CD4-positive, alpha-beta T cell treated with Interleukin-4 for 1 hour (primary cell): ENCODE measurements at places on chromosomes 6 and 20.

DNA sequence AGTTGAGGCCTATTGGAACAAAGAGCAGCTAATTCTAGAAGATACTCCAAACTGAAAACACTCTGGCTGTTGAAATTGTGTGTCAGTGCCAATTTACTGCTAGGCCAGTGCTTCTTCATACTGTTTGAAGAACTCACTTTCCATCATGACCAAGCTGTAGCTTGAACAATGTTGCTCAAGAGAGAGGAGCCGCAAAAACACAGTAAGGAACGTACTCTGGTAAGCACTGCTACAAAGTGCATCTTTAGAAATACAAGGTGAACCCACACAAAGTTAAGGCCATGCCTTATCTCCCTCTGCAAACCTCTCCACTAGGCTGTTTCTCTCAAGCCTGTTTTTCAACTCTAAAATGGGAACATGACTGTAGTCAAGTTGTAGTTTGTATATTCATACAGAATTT, 74.5 kb upstream of the TULP1 start:
- DNase-seq: no peak

DNA sequence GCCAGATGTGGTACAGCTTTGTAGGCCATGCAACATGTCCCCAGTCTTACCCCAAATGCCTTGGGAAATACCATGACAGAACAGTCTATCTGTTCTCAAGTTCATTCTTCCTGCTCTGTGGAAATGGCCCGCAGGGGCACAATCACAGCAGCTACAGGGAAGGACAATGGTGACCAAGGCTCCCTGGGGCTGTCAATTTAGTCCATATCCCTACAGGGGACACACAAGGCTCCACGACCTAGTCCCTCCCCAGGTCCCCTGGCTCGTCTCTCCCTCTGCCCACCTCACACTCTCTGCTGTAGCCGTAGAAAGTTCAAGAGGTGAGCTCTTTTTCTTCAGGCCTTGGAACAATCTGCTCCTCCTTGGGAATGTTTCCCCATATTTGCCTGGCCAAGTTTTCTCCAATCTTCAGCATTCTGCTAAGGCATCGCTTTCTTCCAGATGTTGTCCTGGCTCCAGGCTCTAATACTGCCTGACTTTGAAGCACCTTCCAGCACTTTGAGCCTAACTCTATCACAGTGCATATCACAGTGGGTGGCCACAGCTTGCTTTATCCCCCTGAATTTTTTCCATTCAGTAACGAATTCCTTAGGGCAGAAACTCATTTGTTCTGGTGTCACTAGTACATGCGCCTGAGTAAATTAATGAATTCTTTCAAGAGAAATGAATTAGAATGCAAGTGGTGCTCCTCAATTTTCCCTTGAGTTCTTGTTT, 92.6 kb downstream of the MAP3K7 start:
- no peak for DNase-seq

- DNase-seq: no peak
Observed at GRCh38 chr6:85015396-85015990, 251.1 kb upstream of the TBX18 start.

DNA sequence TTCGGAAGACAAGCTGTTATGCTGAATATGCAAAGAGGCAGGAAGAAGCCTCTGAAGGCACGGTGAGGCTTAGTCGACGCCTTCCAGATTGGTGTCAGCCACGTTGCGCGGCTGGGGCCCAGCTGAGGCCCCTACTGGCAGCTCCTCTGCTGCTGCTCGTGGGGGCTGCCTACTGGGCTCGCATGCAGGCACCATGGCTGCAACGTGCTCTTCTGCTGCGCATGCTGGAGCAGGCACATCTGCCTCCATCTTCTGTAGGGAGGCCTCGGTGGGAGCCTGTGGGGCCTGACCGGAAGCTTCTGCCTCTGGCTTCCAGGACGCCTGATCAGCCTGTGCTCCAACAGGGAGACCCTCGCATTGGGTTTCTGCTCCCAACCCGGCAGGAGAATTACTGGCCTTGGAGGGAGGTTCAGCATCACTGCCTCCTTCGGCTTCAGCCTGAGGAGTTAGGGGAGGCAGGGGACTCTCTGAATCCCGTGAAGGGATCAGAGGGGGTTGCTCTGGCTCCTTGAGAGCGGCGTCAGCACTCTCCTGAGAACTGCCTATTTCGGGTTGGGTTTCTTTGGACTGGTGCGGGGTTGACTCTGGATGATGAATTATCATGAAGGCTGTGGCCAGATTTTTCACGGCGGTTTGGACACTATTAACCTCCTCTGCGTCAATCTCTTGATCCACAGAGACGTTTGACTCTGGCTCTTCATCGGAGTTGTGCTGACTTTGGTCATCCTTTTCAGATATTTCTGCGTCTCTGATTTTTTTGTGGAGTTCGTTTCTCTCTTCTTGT, 49.1 kb downstream of the TXLNB start:
- no peak for DNase-seq

DNA sequence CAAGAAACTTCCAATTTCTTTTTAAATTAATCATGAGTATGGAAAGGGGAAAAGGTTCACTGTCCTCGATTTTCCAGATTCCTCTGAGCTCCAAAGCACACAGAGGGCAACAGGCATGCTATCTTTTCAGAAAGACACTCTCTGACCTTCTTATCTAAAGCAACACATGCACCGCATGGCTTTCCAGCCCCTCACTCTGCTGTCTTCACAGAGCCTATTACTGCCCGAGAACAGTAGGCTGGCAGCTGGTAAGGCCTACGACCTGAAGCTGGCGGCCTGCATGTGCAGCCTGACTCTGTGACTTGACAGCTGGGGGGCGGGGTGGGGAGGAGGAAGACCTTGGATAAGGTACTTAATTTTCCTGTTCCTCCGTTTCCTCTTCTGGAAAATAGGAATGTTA, 86.3 kb downstream of the ELOVL4 start:
- DNase-seq: no peak

DNA sequence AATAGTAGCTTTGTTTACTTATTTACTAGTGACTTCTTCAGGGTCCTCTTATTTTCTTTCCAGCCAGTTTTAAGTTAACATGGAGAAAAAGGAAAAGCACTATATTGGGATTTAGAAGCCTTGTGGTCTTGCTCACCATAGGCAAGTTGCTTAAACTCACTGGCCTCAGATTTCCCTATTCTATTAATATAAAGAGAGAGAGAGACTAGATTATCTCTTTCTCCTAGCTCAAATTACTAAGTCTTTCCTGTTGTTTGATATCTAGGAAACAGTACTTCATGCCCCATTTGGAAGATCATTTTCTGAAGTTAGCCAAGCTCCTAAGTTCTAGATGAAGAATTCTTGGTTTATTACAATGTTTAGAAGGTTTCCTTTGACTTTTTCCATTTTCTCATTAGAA, 32.5 kb downstream of the CTNNBL1 start:
- no peak for DNase-seq

DNA sequence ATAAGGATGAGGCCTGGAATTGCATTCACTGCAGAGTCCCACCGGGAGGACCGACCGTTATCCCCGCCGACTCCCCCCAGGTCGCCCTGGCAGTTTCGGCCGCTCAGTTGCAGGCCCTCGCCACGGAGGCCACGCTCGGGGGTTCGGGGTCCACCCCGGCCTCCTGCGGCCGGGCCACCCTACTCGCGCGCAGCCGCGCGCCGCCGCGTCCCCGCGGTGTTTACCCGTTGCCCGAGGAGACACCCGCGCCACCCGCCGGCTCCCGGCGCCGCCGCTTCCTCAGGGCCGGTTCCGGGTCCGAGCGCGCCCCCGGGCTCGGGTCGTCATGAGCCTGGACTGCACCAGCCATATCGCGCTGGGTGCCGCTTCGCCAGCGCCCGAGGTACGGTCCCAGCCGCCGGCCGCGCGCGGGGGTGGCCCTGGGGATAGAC, at the start of gene CCDC170:
CCDC170 (plus strand) TSS at position 214 of the 431 bp plus-strand sequence; CDS start at position 326, 112 bp downstream.
- no peak for DNase-seq

- DNase-seq: no peak
Observed at GRCh38 chr20:40442181-40442963, 246.7 kb downstream of the MAFB start.
